RPMI8226 (cell line): ENCODE measurements at places on chromosomes 2 and 18.
A peak's percentile ranks its signal among the peaks of the same experiment; 100 is the strongest.

DNA sequence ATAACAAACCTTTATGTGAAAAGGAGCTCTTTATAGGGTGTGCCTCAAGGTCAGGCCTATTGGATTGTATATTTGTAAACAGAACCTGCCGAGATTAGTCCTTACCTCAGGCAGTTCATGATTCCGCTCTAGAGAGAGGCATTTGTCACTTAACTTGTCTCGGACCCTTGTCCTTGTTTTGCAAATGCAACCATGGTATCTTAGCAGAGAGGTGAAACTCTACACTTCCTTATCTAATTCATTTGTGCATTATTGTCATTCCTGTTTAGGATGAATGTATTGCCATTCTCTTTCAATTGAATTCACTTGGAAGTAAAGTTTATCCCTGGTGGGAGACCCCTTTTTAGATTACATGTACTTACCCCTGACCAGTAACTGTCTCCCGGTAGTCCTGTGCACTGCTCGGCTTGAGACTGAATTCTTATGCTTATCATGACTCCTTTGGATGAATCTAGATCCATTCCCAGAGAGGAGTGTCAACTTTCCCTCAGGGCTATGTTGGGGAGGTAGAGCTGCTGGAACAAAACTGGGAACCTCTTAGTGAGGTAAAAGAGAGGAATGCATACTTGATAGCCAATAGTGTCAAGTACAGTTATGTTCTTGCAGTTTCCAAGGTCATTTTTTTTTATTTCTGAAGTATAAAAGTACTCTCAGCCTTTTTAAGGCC lies 46.6 kb downstream of the SGPP2 start:
- no peak for DNase-seq

- DNase-seq, result peak; percentile 81
These were observed 1.1 kb downstream of the CASP8 start for GRCh38 chr2:201261471-201261870.

DNA sequence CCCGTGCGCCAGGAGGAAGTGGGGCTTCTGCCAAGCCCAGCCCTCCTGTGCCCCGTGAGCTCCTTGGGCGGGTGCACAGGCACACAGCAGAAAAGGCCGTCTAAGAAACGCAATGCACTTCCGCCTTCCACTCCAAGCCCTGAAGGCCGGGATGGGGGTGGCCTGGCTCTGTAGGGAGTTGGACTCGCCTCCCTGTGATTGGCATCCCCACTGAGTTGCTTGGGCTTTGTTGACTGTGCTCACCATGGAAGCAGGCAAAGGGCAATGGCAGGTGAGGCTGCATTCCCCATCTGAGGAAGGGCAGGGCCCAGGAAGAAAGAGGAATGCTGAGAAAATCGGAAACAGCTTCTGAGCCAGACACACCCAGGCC lies 66.8 kb downstream of the CRACDL start:
- peak; percentile 51 for DNase-seq

- DNase-seq, result no peak
These were observed 31.8 kb downstream of the TMEM17 start for GRCh38 chr2:62474176-62474575.

GRCh38 chr2:216379977-216380376 lies 7.7 kb upstream of the MARCHF4 start:
- no peak for DNase-seq

DNA sequence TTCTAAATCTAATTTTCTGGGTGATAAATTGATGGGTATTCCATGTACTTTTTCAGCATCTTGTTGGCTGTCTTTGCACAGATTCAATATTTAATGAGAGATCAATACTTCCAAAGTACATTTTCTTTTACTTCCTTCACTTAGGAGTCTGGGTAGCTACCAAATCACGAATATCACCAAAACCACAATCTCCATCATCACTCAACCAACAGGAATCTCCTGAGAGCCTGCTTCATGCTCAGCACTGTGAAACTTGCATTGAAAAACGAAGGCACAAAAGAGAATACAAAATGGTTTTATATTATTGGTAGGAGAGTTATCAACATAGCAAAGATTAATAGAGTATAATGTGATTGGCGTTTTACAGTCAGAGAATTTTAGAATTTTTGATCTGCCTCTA lies 261.5 kb upstream of the DSEL start:
- no peak for DNase-seq

DNA sequence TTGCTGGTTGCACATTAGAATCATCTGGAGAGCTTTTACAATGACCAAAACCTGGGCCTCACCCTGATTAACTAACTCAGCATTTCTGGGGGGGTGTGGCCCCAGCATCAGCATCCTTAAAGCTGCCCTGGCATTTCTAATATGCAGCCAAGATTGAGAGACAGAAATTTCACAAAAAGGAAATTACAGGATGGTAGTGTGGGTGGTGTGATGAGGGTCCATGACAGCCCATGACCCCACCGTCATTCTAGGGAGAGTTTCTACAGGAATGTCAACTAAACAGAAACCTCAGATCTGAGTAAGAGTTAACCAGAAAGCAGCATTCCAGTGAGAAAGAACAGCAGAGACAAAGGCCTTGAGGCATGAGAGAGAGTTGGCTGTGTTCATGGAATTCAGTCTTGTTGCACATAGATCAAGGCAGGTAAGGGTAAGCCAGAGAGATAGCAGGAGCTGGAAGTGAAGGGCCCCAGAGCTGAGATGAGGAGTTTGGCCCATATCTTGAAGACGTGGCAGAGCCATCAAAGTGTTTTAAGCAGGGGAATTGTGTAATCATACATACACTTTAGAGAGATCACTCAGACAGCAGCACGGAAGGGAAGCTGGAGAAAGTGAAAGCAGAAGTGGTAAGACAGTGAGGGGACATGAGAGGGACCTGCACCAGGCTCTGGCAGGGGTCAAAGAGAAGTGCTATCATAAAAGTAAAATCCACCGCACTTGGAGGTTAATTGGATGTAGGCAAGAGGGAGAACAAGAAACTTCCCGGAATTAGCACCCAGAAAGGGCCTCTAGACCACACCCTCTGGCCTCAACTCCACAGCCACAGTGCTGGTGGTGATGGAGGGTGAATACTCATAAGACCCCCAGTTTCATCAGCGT lies 7.8 kb upstream of the TRABD2A start:
- DNase-seq, result peak; percentile 56

- no peak for DNase-seq
These were observed 99.4 kb upstream of the RND3 start for GRCh38 chr2:150586858-150587257.

GRCh38 chr2:105919191-105919811 lies 174.6 kb downstream of the NCK2 start:
- DNase-seq, result peak; percentile 77

DNA sequence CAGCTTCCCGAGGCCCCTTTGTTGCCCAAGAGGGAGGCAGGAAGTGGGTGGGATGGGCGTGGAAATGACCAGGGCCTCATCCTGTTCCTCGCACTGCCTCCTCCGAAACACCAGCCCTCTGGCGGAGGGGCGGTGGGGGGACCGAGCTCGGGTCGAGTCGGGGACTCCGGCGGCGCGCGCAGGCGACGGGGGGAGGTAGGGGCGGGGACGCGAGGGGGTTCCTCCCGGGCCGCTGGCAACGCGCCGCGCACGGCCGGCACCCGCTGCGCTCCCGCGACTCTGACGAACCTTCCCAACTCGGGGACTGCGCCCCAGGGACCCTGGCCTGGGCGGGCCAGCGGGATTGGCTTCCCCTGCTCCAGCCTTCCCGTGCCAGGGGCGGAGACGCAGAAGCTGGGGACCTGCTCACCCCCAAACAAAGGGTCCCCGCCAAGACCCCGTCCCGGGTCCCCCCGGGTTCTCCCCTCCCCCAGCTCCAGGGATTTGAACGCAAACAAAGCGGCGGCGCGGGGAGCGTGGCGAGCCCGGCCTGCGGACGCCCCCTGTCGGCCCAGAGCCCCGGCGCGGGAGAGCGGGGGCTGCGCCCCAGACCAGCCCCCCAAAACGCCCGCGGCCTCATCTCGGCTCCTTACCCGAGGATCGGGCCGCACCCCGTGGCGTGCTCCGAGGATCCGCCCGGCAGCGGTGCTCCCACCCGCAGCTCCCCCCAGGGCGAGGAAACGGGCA lies 1.2 kb downstream of the SEMA4C start:
- peak; percentile 79 for DNase-seq

DNA sequence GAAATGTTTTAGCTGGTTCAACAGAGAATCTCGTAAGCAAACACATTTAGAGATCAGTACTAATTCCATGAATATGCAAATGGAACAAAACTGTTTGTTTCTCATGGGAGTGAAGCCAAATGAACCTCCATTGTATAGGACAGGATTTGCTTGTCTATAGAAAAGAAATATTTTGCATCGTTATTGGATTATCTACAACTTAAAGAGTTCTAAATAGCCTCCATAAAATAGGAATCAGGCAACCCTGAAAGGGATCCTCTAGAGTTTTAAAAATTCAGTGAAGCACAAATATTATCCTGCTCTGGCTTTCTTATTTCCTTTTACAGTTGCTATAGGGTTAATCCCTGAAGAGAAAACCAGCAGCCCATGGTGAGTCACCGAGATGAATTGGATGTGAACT lies 378.4 kb upstream of the NRXN1 start:
- DNase-seq, result no peak

GRCh38 chr2:117055499-117056375 lies 758.8 kb upstream of the DDX18 start:
- DNase-seq, result no peak

GRCh38 chr2:152445791-152446201 lies 110.8 kb downstream of the FMNL2 start:
- no peak for DNase-seq

DNA sequence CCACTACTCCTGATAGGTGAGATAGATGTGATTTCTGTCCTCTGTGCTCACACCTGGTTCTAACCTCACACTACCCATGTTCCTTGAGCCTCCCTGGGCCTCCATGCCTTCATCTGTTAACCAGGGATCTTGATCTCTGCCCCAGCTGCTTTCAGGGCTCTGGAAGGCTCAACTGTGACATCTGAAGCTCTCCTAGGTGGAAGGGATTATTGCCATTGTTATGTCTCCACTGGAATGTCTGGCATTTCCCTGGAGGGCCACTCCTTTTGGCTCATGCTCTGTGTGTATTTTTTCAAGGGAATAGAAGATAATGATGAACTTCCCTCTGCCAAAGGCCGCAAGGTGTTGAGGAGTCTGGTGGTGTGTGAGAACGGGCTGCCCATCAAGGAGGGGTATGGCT lies 41.2 kb downstream of the PCARE start:
- DNase-seq, result no peak

GRCh38 chr2:29293830-29294438 lies 178.7 kb downstream of the CLIP4 start:
- peak; percentile 49 for DNase-seq

- no peak for DNase-seq
These were observed 133.7 kb downstream of the ALPK2 start for GRCh38 chr18:58495207-58495606.

DNA sequence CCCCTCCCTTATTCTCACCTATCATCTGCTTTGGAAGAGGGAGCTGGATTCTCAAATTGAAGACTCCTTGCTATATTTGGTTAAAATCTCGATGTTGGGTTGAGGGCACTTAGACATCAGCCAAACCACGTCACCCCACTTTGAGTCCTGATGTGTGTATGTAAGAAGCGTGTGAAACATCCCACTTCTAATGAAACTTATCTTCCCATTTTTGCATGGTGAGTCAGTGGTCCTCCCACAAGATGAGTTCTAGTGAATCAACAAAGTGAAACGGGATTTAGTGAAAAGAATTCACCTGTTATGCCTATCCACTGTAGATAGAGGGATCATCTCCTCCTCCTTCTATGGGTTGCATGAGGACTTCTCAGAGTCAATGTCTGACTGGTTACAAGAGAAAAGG lies 51.4 kb upstream of the SPRED2 start:
- no peak for DNase-seq

- no peak for DNase-seq
These were observed 669.4 kb downstream of the CPS1 start for GRCh38 chr2:211225784-211226183.

- no peak for DNase-seq
These were observed 27.2 kb downstream of the KIF1A start for GRCh38 chr2:240792629-240793312.

GRCh38 chr18:23951206-23951605 lies 63.3 kb upstream of the TTC39C start:
- no peak for DNase-seq

DNA sequence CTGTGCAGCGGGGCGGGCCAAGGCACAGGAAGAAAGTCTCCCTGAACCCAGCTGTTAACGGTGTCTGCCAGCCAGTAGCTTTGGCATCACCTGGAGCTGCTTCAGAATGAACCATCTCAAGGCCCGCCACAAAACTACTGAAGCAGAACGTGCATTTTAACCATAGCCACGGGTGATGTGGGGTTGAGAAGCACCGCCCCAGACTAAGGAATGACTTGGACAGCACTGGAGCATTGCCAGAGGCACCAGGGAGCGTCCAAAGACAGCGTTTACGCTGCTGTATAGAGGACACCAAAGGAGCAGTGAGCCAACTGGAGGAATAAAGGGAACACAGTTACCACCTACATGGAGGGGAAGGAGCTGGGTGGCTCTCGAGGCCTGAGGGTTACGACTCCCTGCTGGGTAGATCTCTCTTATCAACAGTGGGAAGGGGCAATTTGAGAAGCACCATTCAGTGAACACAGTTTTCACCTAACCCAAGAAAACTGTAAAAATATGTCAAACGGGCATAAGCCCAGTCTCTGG lies 28.4 kb upstream of the LONRF2 start:
- DNase-seq, result no peak

- DNase-seq, result no peak
These were observed 2.3 kb downstream of the CEP192 start for GRCh38 chr18:12993439-12993838.

DNA sequence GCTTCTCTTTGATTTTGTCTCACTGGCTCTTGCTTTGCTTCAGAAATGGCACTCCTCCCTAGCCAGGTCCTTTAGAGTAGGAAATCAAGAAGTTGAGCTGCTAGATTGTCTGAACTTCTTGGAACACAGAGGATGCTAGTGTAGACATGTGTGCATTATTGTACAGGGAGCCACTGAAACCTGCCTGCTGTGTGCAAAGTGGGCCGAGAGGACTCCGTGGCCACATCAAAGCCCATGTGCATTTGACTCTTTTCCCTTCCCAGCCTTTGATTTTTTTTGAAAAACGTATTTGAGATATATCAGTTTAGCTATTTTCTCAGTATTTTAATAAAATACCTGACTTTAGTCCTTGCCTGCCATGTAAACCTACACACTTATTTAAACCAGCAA lies 83.1 kb downstream of the TMEM247 start:
- DNase-seq, result no peak

GRCh38 chr2:168244318-168244717 lies 3.1 kb downstream of the STK39 start:
- DNase-seq, result peak; percentile 19

- DNase-seq, result no peak
These were observed 56.2 kb downstream of the ITSN2 start for GRCh38 chr2:24304098-24304497.

DNA sequence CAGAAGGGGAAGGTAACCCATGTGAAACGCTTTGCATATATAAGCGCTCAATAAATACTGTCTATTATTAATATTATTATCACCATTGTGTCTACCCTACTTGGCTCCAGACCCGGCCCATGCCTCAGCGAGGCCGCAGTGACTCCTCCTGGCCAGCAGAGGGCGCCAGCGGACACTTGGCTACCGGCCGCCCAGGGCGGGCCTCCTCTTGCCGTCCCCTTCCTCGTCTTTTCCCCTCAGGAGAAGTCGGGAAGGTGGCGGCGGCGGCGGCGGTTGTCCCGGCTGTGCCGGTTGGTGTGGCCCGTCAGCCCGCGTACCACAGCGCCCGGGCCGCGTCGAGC lies at the start of gene AGFG1:
TSS of gene AGFG1 (plus strand) at position 233 of the 341 bp plus-strand sequence. CDS start 266 bp downstream, outside the sequence.
- peak; percentile 69 for DNase-seq

- DNase-seq, result no peak
These were observed 131.1 kb upstream of the ZSWIM2 start for GRCh38 chr2:186980117-186980442.
